ENCODE measurements at places on chromosomes 13 and 19.

DNA sequence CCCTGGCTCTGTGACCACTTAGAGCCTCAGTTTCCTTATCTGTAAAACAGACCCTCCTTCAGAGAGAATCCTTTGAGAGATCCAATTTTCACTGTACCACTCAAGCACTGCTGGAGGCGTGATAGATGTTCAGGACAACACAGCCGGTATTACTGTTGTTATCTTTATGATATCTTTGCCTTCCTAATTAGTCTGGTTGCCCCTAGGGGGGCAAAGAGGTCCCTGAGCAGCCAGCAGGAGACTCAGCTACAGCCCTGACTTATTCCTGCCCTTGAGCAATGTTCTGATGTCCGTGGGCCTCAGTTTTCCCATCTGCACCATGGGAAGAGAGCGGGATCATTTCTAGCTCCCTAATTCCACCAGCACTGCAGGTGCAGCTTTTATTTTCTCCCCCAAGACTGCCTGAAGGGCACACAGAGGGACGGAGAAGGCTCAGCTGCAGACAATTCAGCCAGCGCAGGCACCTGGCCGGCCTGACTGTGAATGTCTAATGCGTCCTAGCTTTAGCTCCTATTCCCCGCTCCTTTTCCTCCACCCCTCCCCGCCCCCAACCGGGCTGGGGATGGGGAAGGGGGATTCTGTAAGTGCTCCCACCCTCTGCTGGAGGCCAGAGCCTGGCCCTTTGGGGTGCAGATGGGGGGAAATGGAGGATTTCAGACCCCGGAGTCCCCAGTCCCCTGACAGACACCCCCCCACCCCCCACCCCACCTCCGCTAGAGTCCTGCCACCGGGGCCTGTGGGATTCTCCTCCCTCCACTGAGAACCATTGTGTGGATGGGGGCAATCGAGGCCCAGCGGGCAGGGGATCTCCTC, 16.2 kb downstream of the TLE5 start:
- no peak for DNase-seq

DNA sequence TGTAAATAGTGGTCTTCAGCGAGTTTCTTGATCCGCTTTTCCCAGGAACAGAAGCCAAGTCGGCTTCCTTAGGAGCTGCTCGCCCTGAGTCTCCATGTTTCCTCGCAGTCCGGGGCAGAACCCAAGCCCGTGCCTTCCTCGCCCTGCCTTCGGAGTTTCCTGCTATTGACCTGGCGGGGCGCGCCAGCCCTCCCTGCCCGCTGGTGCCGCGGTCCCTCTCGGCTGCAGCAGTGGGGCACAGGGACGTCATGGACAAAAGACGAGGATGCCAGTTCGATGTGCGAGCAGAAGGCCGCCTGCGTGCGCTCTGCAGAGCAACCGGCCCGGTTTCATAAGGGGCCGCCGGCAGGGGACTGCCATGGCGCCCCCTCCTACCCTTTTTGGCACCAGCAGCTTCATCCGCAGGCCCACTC, 156.6 kb downstream of the TM9SF2 start:
- DNase-seq: no peak

GRCh38 chr13:37656247-37656940, 57.8 kb upstream of the POSTN start:
- DNase-seq: no peak

DNA sequence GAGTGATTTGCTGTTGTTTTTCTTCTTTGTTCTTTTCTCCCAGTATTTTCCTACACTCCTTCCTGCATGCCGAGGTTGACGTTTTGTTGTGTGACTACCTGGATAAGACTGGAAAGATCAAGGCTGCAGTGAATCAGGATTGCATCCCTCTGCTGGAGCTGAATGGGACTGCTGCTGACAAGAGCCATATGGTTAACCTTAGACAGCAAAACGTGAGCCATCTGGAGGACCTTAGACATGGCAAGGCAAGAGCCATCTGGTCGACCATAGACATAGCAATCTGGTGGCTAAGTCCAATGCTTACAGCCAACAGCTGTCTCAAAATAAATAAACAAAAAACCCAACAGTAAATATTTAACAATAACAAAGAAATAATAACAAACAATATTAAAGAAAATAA, 42.6 kb upstream of the ZNF91 start:
- DNase-seq: no peak

GRCh38 chr13:107133950-107134349, 566.0 kb upstream of the ARGLU1 start:
- DNase-seq: no peak

GRCh38 chr19:1028062-1028926, 1.9 kb downstream of the CNN2 start:
- DNase-seq: peak; percentile 19

DNA sequence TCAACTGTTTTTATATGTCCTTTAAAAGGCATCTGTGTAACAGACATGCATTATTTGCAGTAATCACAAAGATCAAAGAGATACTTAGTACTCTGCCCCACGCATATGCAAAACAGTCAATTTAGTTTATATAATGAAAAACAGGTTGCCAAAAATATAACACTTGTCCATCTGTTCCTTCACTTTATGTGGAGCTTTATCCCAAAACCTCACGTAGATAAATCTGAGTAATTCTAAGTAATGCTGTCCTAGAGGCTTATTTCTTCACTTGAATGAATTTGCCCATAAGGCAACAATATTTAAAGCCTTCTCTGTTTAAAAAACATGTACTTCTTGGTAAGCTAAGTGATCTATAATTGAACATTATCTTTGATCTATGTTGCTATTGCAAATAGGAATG, 20.3 kb upstream of the SLITRK6 start:
- DNase-seq: no peak

DNA sequence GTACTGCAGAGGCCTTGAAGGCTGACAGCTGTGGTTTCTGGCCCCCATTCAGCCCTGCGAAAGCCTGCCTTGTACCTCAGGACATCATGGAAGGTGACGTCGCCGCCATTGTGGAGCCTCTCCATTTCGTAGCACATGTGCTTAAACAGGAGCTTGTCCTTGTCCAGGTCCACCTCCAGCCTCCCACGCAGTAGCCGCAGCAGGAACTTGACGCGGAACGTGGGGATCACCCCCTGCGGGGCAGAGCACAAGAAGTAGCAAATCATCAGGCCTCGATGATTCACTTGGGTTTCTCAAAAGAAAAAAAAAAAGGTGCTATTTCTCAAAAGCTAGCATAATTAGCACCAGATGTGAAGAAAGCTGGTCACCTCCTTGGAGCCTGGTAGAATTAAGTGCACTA, 351.0 kb downstream of the NALCN start:
- no peak for DNase-seq

GRCh38 chr13:27535546-27535945, 84.8 kb downstream of the LNX2 start:
- DNase-seq: no peak

DNA sequence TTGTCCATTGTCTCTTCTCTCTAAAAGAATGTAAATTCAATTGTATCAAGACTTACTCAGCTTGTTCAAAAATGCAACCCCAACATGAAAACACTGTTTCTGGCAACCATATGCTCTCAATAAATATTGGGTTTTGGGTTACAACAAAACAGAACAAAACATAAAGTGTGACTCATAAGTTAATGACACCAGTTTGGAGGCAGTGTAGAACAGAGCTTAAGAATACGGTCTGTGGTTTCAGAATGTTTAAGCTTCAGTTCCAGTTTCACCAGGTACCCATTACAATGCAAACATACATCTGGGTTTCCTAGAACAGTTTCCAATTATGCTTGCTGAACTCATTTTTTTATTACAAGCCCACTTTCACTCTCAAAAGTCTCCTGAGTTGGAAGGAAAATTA, 285.8 kb upstream of the PCDH9 start:
- DNase-seq: no peak

- no peak for DNase-seq
These were observed 3.5 kb downstream of the COL5A3 start for GRCh38 chr19:10006752-10007323.

GRCh38 chr19:29537601-29538000, 11.8 kb downstream of the VSTM2B start:
- no peak for DNase-seq
